ENCODE measurements at places on chromosomes 5 and 9.

GRCh38 chr9:129834489-129835127, 467 bp downstream of the C9orf78 start:
- DNase-seq: peak; percentile 32

DNA sequence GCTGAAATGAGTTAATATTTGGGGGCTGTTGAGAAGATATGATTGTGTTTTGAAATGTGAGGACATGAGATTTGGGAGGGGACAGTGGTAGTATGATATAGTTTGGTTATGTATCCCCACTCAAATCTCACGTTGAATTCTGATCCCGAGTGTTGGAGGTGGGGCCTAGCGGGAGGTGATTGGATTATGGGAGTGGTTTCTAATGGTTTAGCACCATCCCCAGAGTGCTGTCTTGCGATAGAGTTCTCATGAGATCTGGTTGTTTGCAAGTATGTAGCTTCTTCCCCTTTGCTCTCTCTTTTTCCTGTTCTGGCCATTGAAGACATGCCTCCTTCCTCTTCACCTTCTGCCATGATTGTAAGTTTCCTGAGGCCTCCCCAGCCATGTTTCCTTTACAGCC, 386.0 kb downstream of the ARRDC3 start:
- no peak for DNase-seq

- DNase-seq: peak; percentile 65
Observed at GRCh38 chr9:124527781-124528180, 20.6 kb upstream of the NR5A1 start.

- DNase-seq: peak; percentile 61
Observed at GRCh38 chr5:72268753-72269410, 51.2 kb downstream of the MRPS27 start.

GRCh38 chr5:65722575-65723403, 784 bp downstream of the NLN start:
- peak; percentile 65 for DNase-seq

GRCh38 chr5:17860660-17861315, 226.5 kb downstream of the TAF11L14 start:
- no peak for DNase-seq

DNA sequence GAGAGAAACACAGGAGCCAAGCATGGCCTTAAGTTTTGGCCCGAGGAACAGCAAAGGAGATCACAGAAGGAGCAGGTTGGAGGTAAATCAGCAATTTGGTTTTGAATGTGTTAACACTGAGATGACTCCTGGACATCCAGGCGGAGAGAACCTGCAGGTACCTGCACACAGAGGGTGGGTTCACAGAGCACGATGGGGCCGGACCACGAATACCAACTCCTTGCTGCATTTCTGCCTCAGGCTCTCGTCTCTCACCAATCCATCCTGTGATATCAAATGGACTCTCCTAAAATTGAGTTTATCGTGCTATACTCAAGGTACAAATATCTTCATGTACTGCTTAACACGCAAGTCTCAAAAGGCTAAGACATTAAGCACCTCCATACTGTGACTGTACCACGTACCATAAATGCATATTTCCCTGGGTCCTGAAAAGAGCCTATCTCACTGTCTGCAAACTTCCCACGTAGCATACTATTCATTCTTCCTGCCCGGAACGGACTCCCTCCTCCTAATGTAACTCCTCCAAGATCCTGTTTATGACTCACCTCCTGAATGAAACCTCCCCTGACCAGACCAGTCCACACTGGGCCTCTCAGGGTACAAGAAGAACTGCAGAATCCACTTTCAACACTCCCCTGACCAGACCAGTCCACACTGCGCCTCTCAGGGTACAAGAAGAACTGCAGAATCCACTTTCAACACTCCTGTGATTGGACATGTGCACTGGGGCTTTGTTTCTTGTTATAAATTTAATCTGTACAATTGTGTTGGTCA, 380.8 kb upstream of the RFX3 start:
- DNase-seq: peak; percentile 84

- peak; percentile 26 for DNase-seq
Observed at GRCh38 chr5:61228229-61228628, 66.0 kb upstream of the SMIM15 start.

DNA sequence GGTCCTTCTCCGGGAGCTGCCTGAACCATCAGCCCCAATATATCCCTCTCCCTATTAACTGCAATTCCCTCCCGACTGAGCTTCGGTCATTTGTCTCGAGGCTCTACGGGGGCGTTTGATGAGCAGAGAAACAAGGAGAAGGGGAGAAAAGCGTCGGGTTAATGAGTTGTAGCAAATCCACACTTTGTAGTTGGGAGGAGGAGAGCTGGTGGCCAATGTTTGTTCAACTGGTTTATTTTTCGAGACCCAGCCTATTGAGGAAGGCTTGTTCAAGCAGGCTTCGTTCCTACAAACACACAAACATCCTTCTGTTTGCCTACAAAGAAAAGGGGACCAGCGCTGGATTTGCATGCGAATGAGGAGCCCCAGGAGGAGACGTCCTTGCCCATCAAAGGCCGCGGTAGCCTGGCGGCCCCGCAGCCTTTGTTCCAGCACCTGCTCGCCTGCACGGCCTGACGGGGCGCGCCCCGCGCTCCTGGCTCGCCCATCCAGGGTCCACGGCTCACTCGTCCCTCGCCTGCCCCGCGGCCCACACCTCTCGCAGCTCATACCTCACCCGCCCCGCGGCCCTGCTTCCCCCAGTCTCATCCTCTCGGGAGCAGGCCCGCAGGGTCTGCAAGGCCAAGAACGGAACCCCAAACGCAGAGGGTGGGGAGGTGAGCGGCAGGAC, 4.6 kb downstream of the FOXD1 start:
- no peak for DNase-seq

DNA sequence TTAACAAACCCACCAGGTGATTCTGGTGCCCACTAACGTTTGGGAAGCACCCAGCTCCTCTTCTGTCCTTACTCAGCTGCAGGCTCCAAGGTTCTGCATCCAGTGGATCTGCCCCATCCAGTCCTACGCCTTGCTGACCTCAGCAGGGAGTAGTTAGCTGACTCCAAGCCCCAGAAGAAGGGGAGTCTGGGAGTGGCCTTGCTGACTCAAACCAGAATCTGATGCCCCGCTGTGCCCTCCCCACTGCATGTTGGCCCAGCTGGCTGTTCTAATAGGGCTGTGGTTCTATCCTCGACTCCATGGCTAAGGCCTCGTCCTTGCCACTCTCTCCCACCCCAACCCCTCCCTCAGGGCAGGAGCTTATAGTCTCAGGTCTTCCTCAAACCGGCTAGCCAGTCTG, 136.3 kb downstream of the TTLL11 start:
- no peak for DNase-seq

DNA sequence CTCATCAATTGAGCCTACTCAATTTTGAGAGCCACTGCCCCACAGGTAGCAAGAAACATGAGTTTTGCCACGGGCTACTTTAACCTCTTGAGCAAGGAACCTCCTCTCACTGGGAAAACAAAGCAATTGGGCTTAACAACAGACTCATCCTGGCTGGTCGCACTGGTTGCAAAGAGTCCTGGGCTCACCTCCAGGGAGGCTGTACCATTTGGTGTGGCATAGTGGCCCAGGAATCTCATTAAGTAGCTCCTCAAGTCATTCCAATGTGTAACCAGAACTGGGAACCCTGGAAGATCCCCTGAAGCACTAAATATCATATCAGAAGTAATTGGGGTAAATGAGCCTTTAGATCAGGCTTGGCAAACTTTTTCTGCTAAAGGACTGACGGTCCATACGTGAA, 78.5 kb downstream of the MYO10 start:
- peak; percentile 43 for DNase-seq

DNA sequence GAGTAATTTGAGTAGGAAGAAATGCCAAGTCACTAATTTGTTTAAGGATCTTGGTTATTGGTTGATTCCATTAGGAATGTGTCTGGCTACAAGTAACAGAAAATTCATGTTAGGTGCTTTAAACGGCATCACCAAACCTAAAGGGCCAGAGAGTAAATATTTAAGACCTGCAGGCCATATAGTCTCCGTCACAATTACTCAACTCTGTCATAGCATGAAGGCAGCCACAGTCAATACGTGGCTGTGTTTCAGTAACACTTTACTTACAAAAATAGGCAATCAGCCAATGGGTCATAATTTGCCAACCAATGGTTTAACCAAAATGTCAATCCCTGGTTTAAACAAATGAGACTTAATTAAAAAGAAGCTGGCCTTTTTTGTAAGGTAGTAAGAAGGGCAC, 98.5 kb downstream of the ARL15 start:
- DNase-seq: no peak

- no peak for DNase-seq
Observed at GRCh38 chr9:82777366-82777765, 285.6 kb downstream of the RASEF start.

GRCh38 chr5:22889720-22890119, 36.6 kb upstream of the CDH12 start:
- no peak for DNase-seq

DNA sequence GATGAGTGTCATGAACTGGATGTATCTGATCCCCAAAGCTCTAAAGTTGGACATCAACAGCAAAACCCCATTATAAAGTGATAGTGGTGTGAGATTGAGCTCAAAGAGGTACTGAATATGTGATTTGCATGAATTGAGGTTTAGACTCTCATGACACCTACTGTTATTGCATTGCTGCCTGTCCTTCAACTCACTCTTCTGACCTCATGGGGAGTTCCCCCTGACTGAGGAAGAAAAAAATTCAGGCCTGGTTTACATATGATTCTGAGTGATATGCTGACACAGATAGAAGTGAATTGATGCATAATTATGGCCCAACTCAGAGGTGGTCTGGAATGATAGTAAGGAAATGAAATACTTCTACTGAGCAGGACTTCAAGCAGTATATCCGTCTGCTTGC, 76.2 kb upstream of the CHD1 start:
- peak; percentile 62 for DNase-seq

DNA sequence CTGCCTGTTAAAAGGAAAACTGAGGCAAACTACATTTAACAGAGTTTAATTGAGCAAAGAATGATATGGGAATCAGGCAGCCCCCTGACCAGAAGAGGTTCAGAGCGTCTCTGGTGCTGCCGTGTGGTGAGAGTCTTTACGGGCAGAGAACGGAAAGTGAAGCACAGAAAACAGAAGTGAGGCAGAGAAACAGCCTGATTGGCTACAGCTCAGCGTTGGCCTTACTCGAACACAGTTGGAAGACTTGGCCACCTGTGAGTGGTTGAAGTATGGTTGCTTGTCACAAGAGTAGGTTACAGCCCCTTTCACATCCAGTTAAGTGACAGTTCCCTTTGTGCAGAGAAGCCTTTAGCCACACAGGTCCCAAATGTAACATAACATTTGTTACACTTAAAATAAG, 16.9 kb upstream of the FBP1 start:
- no peak for DNase-seq

GRCh38 chr9:6471231-6471850, 58.3 kb downstream of the UHRF2 start:
- no peak for DNase-seq

- no peak for DNase-seq
Observed at GRCh38 chr5:119655061-119655460, 25.7 kb downstream of the FAM170A start.

- peak; percentile 19 for DNase-seq
Observed at GRCh38 chr5:8807636-8808035, 738.2 kb downstream of the SEMA5A start.

- no peak for DNase-seq
Observed at GRCh38 chr9:119588874-119589744, 219.9 kb upstream of the BRINP1 start.

Measured in kidney tubule cell (primary cell).